ENCODE measurements at places on chromosomes 6 and 20. TPM values are rescaled to one million over a fixed set of nuclear protein-coding genes. Genes with fewer than 3 reads are reported as not detected.

DNA sequence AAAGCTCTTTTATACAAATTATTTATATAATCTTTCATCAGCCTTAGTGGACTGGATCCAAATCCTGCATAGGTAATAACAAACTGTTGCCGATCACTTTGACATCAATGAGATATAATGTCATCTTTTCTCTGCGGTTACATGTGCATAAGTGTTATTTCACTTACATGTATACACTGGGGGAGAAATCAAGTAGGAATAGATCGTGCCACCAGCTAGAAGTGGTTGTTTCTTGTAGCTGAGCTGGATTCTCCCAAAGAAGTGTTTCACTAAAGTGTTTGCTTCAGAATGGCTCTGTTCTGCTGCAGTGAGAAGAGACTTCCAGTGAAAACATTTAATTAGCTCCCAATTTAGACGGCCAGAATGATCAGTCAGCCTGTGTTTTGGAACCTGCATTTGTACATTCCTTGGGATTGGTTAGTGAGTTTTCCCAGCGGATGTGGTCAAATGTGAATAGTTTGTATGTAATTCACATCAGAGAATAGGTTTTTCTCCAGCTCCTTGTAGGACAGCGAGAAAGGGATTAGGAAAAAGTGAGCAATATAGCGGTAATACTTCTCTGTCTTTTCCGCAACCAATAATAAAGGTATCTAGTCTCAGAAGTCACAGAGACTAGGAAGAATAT lies 163.1 kb upstream of the CCN2 start:
- DNase-seq: no peak

PAK5 gene
- not detected for total RNA-seq

GMPR gene
- 0.47 TPM for total RNA-seq

DNA sequence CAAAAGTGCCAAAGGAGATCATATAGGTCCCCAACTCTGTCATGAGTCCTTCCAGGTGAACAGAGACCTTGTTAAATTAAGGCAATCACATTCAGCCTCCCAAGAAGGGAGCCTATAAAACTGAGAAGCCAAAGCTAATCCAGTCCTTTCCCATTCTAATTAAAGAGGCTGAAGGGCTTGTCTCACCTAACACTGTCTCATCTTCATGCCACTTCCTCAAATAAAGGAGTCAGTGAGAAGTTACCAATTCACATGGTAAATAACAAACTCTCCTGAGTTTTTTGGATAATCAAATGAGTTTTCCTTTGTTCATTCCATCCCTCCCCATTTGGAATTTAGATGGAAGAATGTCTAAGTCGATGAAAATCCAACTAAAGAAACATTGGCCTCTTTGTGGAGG lies 242.8 kb downstream of the UST start:
- DNase-seq: no peak

GRCh38 chr6:16928387-16928786 lies 167.1 kb upstream of the ATXN1 start:
- no peak for DNase-seq

AVP gene
- total RNA-seq: not detected

- DNase-seq: no peak
These were observed 42.2 kb downstream of the NFATC2 start for GRCh38 chr20:51500311-51500710.

GRCh38 chr6:17847203-17847760 lies 140.2 kb downstream of the KIF13A start:
- DNase-seq: no peak

GRCh38 chr6:36268478-36269275 lies 1.2 kb upstream of the PNPLA1 start:
- DNase-seq: no peak

- DNase-seq: no peak
These were observed 750.4 kb downstream of the QKI start for GRCh38 chr6:164164876-164165275.

- DNase-seq: no peak
These were observed 333.5 kb upstream of the MAN1A1 start for GRCh38 chr6:119683031-119683430.

GRCh38 chr6:73364121-73364520 lies 1.7 kb downstream of the KHDC3L start:
- no peak for DNase-seq

DNA sequence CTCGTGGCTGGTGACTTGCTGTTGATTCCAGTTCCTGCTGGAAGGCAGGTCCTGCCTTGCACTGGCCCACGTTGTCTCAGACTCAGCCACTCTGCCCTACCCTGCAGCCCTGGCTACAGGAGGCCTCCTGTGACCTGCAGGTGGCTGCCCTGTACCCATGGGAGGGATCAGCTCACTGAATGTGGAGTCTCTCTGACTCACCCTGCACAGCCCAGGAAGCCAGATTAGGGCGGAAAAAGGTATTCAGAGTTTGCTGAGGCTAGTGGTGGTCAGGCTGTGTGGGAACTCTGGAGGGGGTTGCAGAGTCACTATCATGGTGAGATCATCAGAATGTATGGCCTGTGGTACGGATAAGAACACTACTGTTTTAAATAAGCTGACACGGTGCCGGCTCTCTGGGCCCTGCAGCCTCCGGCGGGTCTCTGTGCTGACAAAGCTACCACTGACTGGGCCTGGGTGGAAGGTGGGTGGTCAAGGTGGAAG lies 24.7 kb upstream of the PYGB start:
- DNase-seq: peak; percentile 66

RHAG gene
- not detected for total RNA-seq

DNA sequence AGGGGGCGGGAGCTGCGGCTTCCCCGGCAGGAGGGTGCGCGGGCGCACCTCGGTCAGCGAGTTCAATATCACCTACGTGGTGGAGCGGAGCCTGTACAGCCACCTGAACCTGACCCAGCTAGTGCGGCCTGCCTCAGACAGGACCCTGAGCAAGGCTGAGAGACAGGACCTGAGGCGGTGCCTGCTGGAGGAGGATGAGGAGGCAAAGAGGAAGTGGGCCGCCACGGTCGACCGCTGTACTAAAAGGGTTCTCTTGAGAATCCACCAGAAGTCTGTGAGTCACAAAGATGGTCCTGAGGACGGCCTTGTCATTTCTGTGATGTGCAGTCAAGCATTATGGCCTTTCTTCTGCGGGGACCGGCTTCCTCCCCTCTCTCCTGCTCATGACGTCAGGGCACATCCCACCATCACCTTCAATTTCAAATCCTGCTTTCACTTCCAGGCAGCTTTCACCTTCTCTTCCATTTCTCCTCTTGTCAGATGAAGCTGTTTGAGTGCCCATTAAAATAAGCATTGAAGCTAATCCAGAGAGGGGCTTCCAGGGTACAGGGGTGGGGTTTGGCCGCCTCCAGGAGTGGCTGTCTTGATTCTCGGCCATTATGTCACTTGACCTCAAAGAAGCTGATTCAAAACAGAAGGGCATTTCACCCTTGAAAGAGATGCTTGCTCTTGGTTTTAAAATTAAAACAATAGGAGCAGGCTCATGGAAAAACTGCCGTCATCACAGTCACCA lies 177.6 kb downstream of the SASH1 start:
- DNase-seq: no peak

DNA sequence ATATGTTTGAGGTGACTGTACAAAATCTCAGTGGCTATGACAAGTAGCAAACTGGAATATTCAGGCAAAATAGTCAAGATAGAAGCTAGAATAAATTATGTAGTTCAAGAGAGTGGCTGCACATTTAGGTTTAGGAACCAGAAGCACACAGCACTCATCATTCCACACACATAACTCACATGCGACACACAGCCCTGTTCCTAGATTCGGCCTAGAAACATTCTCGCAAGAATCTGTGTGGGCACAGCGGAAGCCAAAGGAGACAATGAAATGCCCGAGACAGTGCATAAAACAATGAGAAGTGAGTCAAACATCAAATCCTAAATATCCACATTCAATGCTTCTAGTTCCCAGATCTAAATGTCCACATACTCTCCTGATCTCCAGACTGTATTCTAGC lies 9.5 kb upstream of the SUPT3H start:
- no peak for DNase-seq

GRCh38 chr6:15980801-15981200 lies 148.1 kb upstream of the MYLIP start:
- no peak for DNase-seq

- DNase-seq: no peak
These were observed 166.4 kb downstream of the ATXN1 start for GRCh38 chr6:16594849-16595248.

GRCh38 chr20:1478566-1478965 lies 11.9 kb upstream of the NSFL1C start:
- no peak for DNase-seq

GFRAL gene
- not detected for total RNA-seq

GRCh38 chr6:45635284-45635867 lies 257.6 kb upstream of the SUPT3H start:
- no peak for DNase-seq

DNA sequence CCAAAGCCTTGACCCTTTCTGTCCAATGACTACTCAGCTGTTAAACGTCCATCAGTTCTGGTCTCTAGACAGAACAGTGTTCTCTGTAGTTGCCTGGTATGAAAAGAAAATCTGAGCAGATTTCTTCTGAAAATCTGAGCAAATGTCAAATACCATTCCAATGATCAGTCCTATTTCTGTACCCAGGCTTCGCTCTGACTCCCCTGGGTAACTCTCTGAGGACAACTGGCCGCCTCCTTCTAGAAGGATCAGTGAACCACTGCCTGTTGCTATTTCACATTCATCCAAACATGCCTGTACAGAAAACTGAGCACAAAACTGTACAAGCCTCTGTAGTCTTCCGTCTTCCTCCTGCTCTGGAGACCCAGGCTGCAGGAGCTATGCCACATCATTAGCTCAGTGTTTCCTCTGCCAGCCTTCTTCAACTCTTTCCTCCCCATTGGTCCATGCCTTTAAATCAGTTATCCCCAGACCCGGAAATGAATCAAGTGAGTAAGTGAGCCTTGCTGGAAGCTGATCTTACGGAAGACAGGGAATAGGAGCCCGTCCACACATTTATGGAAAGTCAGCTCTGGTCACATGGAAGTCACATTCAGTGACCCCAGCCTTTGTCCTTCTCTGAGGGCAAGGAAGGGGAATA lies 63.3 kb downstream of the DAAM2 start:
- no peak for DNase-seq

DNA sequence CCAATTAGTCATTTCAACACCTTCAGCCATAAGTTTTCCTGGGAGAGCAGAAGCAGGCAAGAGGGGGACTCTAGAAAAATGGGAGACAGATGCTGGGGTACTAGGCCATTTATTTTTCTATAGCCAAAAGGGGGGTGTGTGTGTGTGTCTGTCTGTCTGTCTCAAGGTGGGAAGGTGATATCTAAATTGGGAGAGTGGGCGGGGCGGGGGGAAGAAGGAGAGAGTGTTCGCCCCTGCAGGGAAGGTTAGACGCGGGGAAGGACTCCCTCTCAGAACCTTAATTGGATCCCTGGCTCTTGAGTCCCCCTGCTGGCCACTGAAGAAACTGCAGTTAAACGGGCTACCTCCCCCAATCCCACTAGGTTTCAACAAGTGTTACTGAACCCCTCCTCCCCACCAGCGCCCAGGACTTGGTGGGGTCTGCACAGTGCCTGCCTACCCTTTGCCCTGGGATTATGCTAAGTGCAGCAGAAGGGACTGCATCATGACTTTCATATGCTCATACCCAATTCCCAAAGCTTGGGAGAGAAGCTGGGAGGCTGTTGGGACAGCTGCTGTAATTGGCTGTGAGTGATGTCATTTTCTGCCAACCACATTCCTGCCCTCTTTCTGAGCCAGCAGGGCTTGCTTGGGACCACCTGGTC lies 45.8 kb downstream of the FOXP4 start:
- DNase-seq: peak; percentile 65

DNA sequence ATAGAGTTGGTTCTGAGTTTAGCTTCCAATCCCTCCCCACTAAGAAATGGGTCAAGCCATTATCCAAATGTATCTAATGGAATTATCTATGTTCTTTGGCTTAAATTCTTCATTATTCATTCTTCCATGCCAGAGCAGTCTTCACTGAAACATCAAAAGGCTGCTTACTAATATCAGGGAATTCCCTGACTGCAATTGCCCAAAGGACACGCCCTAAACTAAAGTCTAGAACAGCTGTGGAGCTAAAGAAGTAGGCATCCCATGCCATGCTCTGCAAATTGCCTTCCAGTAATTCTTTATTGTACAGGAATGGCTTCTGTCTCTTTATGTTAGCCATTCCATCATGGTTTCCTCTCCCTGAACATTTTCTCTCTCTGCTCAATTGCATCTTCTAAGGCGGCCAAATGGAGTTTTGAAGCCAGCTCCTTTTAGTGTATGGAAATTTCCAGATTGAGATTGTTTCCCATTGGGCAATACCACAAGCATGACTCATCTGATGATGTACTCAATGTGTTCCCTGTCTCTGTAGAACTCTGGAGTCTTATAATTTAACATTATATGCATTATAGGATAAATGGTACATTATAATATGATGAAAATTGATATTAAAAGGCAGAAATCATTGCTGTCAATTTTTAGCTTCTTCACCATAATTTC lies 28.8 kb upstream of the TSHZ2 start:
- DNase-seq: no peak

GRCh38 chr6:106973836-106974335 lies 643 bp downstream of the CD24 start:
- no peak for DNase-seq

DNA sequence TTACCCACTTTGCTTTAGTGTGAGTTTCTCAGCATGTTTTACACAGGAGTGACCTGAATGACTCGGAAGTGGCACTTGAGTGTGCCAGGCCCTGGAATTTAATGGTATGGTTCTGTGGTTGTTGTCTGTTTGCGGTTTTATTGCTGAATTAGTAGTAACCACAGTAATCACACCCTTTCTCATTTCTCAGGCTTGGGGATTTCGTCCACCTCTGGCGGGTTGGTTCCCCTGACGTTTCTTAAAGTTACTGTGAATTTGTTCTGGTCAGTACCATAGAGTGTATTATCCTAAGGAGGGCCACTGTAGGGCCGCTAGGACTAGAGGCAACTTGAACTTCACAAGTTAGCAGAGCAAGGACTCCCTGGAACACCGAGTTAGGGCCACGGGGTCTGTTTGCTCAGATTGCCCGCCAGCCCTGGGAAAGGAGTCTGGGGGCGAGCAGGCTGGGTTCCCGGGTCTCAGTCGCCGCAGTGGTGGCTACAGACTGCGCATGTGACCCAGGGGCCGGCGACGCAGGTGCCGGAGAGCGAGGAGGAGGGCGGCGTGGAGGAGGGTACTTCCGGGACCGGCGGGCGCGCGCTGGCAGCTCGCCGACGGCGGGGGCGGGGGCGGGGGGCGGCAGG lies 546 bp upstream of the KLHL32 start:
- DNase-seq: no peak

DNA sequence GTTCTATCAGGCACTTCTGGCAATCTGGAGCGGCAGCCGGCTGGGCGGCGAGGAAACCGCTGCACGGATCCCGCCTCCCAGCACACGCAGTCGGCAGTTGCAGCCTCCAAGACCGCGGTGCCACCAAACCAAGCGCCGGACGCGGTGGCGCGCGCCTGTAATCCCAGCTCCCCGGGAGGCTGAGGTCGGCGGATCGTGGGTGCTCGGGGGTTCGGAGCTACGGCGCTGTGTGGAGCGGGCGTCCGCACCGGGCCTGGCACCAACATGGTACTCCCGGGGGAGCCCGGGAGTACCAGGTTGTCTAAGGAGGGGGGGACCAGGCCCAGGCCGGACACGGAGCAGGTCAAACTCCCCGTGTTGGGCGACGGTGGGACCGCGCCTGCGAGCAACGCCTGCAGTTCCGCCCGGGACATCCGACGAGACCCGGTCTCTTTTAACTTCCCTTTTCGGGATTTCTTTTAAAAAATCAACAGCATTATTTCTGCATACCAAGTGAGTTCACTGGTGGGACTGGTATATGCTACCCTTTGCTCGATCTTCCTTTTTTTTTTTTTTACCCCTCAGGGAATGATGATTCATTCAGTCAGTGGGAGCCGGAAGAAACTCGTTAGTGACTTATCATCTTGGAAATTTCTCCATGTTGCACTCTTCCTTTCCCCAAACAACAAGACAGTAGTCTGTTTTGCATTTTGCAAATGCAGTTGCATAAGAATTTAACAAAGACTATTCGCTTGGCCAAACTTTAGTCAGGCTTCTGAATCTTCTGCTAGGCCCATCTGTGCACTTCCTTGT lies 27.6 kb downstream of the ZNF311 start:
- DNase-seq: no peak

Data from NCI-H460 (cell line).